ENCODE measurements at places on chromosomes 13 and 19.

DNA sequence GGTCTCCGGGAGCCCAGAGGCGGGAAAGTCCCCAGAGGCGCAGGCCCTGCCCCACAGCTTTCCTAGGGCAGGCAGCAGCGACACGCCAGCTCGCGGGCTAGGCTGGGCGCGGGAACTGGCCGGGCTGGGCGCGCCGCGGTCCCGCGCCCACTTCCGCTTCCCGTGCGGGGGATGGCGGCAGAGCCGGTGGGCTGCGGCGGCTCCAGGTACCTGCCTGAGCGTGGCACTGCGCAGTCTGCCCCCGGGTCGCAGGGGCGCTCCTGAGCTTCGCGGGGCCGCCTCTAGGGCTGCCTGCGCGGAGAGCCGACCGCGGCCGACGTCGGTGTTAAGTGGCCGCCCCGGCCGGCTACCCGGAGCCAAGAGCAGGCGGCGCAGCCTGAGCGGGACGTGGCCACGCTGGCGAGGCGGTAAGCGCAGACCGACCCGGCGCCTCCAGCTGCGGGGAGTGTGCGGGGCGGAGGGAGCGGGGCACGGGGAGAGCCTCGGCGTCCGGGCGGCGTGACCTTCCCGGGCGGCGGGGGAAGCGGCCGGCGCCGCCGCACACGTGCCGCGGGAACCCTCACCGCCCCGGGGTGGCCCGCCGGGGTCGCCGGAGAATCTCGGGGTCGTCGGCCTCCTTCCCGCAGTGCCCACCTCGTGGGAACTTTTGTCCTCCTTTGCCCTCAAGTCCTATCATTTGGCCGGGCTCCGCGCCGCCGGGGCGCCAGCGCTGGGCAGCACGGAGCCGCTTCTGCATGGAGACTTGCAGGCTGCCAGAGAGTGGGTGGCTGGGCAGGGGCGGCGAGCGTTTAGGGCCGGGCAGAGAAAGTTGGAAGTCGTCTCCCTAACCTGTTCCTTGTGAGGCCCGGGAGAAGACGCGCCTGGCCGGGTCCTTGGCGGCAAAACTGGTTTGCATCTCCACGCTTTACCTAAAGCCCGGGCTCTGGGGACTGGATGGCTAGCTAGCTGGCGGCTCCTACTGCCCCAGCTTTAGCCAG is 31.4 kb upstream of the MPHOSPH8 start:
- peak; percentile 39 for DNase-seq

DNA sequence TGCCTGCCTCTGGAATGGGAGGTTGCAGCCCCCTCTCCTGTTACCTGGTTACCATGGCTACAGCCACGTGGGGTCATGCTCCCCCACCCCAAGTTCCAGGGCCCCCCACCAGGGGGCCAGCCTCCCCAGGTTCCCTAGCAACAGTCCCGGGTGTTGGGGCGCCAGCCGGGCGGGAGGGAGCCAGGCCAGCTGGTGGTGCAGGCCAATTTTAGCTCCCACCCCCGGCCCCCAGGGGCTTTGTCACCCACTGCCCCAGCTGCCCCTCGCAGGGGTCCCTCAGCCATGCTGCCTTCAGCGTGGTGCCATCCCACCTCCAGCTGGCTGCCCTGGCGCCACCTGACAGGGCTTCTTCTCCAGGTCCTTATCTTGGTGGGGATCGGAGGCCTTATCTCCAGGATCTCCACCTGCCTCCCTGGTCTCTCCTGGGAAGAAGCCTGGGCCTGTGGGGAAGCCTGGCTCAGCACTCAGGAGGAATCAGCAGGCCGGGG is 3.0 kb downstream of the MARK4 start:
- DNase-seq, result no peak

DNA sequence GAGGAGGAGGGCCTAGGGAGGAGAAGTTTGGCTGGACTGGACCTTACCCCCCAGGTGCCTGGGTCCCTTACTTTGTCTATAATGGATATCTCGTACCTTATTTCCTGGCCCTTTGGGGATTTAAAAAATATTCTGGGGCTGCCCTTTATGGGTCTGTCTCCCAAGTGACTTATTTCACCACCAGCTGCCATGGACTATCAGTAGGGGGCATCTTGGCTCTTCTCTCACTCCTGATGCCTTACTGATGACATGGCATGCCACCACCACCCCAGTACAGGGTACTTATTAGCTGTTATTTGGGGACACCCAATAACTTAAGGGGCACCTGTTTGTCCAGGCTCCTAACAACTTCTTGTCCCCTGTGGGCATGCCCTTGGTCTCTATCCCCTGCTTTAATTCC is 38.0 kb downstream of the NFIX start:
- DNase-seq, result no peak

DNA sequence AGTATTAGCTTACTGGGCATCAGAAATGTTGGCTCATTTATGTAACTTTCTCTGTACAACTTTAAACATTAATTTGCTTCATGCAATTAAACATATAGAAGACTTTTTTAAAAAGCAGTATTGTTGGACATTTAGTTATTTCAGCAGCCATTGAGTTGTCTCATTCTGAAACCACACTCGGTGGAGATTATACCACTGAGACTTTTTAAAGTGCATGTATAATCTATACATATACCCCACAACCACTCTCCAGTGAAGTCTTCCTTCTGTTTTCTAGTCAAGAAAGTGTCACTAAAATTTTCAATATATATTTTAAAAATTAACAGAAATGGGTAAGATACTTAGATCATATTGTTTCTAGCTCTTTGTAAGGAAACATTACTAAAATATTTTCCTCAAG is 15.5 kb downstream of the SETDB2 start:
- no peak for DNase-seq

- DNase-seq, result no peak
Observed at GRCh38 chr13:45109102-45109720, 11.1 kb upstream of the GTF2F2 start.

- no peak for DNase-seq
Observed at GRCh38 chr13:89827552-89827951, 1519.9 kb upstream of the MIR17HG start.

DNA sequence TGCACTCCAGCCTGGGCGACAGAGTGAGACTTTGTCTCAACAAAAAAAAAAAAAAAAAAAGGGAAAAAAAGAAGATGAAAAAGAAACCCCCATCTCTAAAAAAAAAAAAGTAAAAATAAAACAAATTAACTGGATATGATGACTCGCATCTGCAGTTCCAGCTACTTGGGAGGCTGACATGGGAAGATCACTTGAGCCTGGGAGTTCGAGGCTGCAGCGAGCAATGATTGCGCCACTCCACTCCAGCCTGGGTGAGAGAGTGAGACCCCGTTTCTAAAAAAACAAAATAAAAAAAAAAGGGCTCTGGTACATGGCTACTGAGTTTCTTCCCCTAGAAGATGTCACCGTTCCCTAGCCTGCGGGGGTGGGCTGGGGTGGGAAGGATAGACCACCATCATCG is 2.4 kb upstream of the CATSPERG start:
- no peak for DNase-seq

GRCh38 chr19:2193807-2194206 is 30.1 kb downstream of the DOT1L start:
- no peak for DNase-seq

GRCh38 chr13:84279166-84279565 is 396.9 kb upstream of the SLITRK1 start:
- no peak for DNase-seq

- no peak for DNase-seq
Observed at GRCh38 chr13:81058211-81058915, 717.4 kb upstream of the SPRY2 start.

DNA sequence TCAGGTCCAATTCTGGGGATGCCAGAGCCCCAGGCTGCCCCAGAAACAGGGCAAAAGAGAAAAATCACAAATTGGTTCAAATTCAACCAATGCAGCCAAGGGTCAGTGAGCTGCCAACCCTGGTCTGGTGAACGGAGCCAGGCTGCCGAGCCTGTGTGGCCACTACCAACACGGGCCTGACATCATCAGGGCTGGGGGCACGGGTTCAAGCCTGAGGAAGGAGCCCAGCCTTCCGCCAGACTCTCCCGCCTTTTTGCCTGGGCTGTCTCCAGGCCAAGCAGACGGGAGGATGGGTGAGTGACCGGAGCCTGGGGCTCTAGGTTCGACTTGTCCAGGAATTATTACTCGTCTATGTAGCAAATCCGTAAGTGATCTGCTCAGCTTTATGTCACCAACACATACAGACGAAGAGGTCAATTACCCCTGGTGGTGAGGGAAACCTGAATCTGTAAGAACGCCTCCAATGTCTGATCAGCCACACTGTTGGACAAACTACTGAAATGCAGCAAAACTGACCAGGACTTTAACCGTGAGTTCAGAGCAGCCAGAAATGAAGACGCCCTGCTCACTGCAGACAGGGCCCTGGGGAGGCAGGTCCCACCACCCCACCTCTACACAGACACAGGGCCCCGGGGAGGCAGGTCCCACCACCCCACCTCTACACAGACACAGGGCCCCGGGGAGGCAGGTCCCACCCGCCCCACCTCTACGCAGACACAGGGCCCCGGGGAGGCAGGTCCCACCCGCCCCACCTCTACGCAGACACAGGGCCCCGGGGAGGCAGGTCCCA is 31.8 kb downstream of the RAB20 start:
- DNase-seq, result no peak

- no peak for DNase-seq
Observed at GRCh38 chr13:29162638-29163235, 342.6 kb downstream of the MTUS2 start.

DNA sequence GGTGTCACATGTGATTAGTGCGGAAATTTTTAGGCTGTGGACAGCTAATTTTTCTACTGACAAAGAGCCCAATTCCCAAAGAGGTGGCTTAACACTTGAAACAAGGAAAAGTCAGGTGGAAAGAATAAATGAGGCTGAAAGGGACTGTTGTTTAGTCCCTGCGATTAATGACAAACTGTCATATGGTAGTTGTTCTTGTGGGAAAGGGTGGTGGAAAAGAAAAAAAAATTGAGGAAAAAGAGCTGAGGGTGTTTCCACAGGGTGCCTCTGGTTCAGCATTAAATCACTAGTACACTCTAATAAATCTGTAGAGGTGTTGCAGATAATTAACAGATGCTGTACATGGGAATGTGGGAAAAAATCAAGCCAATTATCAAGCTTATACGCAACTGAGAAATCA is 300.7 kb downstream of the DNAJC15 start:
- no peak for DNase-seq

DNA sequence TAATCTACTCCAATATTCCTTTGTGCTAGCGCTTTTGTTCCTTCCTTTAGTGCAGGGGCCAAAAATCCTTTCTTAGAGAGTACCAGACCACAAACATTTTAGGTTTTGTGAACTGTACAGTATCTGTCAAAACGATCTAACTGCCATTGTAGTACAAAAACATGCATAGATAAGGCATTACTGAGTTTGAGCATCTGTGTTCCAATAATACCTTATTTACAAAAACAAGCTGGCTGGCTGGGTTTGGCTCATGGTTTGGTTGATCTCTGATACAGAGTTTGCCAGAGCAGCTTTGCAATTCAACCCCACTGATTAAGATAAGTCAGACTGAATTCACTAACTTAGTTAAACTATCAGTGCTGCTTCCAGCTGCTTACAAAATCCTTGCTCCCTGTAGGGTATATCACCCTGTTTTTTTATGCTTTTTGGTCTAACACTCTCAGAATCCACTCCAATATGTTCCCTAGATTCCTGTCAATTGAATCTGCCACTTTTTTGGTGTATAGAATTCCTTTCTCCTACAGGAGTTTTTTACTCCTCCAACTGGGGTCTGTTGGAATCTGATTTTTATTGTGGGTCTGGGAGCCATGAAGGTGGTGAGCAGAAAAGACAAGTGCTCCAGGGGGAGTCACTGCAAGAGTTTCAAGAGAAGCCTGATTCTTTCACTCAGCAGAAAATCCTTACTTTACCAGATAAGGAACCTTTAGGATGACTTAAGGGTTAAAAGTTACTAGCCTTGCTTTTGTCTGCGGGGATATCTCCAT is 1399.4 kb downstream of the EFNB2 start:
- no peak for DNase-seq

DNA sequence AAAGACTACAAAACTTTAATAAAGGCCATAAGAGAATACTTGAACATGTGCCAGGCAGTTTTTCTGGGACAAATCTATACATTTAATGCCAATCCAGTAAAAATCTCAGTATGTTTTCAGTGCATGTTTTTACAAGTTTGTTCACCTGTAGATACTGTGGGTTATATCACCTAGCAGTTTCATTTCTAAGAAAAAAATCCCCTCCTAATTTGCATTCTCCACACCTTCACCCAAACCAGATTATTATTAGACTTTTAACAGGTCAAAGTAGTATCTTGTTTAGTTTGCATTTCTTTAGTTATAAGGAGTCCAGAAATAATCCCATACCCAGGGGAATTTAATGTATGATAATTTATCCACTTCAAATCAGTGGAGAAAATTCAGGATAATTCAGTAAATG is 17.0 kb upstream of the LPAR6 start:
- DNase-seq, result no peak

GRCh38 chr13:111961651-111962192 is 105.2 kb upstream of the SOX1 start:
- DNase-seq, result no peak

DNA sequence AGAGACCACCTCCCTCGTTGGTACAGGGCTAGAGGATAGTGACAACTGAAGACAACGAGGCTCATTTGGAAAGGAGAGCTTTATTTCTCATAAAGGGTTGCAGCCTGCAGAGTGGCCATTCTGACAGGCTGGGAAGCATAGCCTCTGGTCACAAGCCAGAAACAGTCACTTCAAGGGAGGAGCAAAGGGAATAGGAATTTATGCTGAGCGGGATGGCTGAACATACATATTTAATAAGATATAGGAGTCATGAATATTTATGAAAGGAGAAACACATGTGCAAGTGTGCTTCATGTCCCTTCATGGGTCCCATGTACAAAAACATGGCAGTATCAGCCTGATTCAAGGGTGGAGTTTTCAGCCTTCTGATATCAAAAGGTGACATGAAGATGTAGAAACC is 27.1 kb upstream of the URI1 start:
- DNase-seq, result no peak

- DNase-seq, result no peak
Observed at GRCh38 chr13:46885018-46885417, 11.8 kb downstream of the HTR2A start.

DNA sequence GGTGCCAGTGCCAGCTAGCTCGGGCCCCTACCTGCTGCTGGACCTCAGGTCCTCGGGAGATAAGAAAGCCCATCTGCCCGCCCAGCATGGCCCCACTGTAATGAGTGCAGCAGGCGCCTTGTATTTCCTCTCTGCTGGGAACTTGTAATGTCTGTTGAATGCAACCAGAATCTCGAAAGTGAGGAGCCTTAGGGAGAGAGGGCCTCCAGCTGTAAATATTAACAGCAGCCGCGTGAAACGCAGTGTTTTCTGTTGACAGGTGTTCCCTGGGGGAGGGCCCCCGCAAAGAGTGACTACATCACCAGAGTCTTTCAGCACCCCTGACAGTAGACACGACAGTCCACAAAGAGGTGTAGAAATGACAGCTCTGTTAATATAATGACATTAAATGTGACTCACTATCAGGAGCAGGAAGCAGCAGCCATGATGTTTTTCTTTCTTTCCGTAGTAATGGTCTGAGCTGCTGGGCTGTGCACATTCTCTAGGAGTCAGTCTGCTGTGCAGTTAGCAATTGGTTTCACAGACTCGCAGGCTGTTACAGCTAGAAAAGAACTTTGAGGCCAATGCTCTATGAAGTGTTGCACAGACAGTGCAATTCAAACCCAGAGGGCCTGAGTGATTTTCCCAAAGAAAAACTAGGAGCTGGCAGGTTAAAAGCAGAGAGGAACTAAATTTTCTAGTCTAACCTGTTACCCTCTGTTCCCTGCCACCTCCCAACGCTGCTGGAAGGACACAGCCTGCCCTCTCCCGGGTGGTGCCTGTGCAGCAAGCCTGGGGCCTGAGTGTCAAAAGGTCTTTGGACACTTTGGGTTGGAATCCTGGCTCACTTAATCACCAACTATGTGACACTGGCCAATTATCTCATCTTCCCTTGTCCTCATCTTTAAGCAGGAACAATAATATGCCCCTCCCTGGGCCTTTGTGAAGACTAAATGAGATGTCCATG is 58.6 kb upstream of the WASF3 start:
- DNase-seq, result no peak
